ENCODE measurements at places on chromosomes 5 and 9.

DNA sequence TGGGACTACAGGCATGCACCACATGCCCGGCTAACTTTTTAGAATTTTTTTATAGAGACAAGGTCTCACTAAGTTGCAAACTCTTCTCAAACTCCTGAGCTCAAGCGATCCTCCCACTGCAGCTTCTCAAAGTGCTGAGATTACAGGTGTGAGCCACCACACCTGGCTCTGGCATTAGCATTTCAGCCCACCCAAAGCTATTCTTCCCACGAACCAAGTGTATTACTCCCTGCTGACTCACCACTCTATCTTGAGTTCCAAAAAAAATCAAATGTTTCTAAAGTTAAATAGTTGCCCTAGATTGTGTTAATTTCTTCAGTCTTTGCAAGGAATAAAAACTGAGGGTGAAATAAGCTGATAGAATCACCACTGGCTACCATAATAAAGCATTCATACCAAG, 205.5 kb downstream of the ARRDC3 start:
- no peak for DNase-seq

DNA sequence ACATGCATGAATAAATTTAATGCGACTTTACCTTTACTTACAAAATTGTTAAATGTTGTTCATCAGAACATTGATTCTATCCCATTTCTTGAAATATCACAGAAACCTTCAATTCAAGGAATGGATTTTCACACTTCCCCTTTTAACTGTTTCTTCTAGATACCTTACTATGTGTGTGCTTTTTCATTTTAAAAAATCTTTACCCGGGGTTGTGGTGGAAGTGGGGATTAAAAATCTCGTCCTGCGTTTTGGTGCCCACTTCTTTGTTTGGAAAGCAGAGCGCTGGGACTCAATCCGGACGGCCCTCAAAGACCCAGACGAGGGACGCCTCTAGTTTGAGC, 5.8 kb upstream of the MEF2C start:
- DNase-seq: no peak

DNA sequence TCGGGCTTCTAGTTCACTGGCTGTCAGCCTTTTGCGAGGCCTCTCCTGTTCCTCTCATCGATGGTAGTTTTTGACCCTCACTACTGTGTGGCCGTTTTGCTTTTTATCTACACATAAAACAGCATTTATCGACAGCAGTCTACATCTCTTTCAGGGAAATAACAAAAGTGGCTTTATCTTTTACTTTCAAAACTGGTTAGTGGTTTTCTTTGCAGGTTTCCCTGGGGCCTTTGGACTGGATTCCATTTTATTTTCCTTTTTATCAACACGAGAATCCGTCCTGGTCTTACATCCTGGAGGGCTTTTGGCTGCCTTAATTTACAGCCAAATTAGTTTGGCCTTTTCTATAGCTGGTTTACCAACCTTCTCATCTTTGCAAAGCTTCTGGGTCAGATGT, 793 bp upstream of the PKD2L2 start:
- DNase-seq: no peak

GRCh38 chr5:67192719-67193438, 3.7 kb downstream of the CD180 start:
- DNase-seq: no peak

GRCh38 chr5:84397385-84397784, 12.7 kb upstream of the EDIL3 start:
- no peak for DNase-seq

DNA sequence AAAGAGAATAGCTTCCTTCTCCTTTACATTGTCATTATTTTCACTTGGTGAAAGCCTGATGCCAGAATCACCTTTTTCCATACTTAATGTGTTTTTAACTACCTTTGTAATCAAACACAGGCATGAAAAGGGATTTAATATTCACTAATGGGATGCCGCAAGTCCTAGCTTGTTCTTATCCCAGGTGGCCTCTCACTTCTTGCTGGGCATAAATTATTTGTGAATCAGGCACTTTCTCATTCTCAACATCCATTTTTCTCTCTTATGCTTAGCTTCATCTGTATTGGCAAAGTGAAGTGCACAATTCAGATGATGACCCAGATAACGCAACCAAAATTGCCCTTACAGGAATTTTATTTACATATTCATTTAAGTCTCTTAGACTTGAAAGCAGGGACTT, 10.9 kb downstream of the ACTL7B start:
- no peak for DNase-seq

DNA sequence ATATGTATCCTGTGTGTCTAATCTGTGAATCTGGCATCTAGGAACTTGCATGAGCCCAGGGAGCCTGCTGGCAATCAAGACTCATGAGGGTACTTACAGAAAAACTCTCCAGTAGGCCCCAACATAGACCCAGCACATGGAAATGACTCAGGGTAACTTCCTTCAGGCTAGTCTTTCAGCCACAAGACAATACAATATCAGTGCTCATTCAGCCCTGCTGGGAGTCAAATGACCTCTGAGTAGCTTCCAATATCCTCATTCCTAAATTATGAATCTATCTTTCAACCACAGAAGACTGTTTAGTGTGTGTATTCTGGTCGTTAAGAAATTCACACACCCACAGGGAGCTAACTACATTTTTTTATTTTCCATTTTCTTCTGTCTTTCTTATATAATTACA, 1273.0 kb downstream of the EFNA5 start:
- no peak for DNase-seq

GRCh38 chr9:75148561-75148960, 60.2 kb downstream of the OSTF1 start:
- no peak for DNase-seq

All from GM12864 (cell line).